Activated CD8-positive, alpha-beta T cell treated with anti-CD3 and anti-CD28 coated beads for 36 hours (primary cell): ENCODE measurements at places on chromosomes 4 and X.

DNA sequence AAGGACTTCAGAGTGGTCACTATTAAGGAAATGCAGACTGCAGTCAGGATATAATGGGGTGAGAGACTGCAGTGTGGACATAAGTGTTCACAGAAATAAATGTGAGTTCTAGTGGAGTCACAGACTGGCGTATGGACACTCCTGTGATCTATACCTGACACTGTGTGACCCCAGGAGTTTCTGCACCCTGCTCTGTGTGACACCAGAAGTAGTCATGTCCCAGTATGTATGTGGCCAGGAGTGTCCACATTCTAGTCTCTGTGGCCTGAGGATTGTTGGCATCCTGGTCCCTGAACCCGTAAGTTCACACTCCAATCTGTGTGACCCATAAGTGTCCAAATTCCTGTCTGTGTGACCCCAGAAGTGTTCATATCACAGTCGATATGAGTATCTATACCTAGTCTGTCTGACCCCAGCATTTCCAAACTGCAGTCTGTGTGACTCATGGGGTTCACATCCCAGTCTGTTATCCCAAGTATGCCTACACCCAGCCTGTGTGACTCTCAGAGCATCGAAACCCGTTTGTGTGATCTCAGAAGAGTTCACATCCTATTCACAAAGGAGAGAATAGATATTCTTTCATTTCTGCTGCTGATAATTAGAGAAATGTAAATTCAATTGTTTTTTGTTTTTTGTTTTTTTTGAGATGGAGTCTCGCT, 16.3 kb downstream of the WDR13 start:
- no peak for DNase-seq

DNA sequence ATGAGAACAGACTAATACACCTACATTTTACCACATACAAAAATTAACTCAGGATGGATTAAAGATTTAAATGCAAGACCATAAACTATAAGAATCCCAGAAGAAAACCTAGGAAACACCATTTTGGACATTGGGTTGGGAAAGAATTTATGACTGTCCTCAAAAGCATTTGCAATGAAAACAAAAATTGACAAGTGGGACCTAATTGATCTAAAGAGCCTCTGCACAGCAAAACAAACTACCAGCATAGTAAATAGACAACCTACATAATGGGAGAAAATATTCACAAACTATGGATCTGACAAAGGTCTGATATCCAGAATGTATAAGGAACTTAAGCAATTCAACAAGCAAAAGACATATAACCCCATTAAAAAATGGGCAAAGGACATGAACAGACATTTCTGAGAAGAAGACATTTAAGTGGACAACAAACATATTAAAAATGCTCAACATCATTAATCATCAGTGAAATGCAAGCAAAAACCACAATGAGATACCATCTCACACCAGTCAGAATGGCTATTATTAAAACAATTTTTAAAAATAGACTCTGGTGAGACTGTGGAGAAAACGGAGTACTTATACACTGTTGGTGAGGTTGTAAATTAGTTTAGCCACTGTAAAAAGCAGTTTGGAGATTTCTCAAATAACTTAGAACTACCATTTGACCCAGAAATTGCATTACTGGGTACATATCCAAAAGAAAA, 221.7 kb upstream of the DIPK2B start:
- no peak for DNase-seq

DNA sequence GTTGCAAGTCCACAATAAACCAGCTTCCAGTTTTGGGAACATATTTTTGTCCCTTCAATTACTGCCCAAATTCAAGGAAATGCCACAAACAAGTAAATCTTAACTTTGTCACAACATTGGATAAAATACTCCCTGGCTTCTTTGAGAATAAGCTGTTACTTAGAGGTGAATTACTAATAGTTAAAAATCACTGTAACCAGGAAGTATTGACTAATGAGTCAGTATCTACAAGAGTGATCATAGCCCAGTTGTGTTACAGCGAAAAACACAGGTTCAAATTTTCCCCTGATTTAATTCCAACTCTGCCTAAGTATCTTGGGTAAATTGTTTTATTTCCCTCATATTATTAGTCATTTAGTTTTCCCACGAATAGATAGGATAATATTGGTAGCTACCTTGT, 291.2 kb upstream of the PPARGC1A start:
- no peak for DNase-seq

DNA sequence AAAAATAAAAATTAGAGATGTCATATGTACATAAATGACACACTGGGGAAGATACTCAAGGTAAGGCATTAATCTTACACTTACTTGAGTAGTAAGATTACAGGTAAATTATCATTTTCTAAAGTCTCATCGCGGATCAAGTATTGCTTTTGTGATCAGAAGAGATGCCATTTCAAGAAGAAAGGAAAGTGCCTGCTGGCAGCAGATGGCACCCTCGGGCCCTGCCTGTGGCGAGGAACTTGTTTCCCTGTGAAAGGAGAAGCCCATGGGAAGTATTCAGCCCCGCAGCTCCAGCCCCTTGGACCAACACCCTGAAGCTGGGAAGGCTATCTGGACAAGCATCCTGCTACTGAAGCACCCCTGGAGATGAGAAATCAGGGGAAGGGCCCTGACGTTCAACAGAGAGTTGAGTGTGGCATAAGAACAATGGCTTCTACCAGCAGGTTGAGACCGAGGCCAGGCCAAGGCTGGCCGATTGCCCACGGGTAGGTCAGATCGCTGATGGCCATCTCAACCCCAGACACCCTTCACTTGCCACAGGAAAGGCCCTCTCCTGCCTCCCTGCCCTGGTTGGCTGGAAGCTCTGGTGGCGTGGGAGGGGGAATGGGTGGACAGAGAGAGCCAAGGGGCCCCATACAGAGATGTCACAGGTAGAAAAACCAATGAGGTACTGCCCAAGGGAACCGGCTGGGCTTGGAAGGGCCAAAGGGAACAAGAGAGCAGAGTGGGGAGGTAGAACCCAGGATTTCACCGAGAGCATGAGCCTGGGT, 18.8 kb upstream of the MXD4 start:
- DNase-seq, result no peak

DNA sequence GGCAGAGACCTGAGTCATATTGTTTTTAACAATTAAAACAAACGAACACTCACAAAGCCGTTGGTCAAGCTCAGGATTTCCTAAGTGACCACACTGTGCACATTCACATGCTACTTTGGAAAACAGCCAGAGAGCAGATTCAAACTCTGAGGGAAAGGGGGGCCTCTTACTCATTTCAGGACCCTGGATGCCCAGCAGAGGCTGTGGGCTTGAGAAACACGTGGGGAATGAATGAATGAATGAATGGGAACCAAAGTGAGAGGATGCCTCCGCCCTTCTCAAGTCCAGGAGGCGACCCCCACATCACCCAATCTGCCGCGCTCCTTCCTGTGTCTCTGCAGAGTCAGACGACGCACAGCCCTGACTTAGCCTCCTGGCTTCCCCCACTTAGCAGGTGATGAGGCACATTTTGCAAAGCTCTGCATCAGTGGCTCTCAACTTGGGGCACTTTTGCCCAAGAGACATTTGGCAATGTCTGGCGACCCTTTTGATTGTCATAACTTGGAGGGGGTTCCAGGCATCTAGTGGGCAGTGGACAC, 76.0 kb downstream of the ABLIM2 start:
- DNase-seq, result no peak

GRCh38 chrX:64229154-64229553, 1.3 kb downstream of the ASB12 start:
- DNase-seq, result no peak

GRCh38 chrX:107507744-107508117, 58.3 kb downstream of the FRMPD3 start:
- no peak for DNase-seq

DNA sequence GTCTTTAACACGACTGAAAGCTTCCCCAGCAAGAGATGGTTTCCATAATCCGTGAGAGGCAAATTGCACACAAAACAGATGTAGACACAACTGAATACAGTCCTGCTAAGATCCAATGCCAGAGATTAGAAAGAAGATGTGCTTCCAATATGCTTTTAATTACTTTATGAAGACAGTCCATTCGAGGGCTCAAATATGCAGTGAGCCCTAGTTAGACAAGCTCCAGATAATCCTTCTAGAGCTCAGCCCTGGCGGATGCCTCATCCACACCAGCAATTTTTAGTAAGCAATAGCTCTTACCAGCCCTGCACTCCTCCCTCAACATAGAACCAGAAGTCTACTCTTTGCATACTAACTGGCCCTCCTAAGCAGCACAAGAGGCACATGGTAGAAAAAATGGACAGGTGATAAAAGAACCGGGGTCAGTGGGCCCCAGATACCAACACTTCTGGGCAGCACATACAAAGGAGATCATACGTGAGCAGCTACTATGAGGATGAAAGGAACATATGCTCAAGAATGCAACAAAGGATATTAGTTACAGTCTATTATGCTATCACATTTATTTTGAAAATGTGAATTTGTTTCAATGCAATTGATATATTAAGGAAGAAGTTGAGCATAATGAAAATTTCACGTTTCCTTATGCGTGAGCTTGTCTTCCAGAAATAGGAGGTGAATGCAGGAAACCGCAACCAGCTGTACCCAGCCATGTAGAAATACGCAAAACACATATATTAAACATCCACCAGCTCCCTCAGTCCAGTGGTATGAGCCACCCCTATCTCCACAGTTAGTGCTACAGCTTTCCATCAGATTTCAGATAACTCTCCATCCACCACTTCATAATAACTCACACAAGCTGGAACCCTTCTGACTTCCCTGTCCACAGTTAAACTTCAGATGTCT, 34.3 kb downstream of the GPC4 start:
- DNase-seq, result no peak

- no peak for DNase-seq
Measured at GRCh38 chrX:69959712-69960111, 90.0 kb downstream of the AWAT2 start.

DNA sequence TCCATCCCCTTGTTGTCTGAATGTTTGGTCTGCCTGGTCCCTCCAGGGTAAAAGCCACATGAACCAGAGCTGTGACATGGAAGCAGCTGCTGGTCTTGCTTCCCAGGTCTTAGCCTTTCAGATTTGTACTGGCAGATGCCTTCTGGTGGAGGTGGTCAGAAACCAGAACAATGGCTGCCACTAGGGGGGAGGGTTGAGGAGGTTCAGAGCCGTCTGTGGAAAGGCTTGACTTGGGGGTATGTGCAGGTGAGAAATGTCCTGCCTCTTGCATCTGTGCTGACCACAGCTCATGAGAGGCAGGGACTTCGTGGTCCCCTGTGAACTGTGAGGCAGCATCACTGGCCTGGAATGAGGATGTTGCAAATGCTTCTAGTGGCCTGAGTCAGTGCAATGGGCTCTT, 144.2 kb upstream of the WDR1 start:
- no peak for DNase-seq

DNA sequence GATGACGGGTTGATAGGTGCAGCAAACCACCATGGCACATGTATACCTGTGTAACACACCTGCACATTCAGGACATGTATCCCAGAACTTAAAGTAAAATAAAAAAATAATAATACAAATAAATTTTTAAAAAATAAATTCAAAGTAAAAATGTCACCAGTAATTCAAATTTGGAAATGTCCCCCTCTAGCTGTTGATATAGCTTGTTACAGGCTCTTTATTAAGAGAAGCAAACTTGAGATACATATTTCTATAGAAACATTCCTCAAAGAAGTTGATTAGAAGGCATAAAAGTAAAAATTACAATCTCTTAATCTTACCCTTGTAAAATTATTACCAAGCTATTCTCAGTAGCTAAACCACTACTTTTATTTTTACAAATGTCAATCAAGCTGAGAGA, 1397.0 kb downstream of the FAM133A start:
- DNase-seq, result no peak

DNA sequence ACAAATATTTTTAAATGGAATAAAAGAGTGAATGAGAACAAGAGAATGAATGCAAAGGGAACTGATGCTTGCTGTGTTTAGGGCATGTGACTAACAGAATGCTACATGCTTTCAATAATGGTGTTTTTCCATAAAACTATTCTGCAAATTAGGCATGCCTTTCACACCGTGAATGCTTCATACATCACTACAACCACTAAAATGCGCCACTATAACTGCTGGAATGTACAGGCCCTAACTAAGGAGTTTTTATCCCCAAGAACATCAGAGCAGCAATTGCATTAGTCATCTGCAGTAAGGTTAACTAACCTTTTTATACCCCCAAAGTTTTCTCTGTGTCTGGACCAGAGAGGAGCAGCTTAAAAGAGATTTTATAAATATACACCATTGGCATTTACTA, 190.4 kb downstream of the ARAP2 start:
- no peak for DNase-seq

DNA sequence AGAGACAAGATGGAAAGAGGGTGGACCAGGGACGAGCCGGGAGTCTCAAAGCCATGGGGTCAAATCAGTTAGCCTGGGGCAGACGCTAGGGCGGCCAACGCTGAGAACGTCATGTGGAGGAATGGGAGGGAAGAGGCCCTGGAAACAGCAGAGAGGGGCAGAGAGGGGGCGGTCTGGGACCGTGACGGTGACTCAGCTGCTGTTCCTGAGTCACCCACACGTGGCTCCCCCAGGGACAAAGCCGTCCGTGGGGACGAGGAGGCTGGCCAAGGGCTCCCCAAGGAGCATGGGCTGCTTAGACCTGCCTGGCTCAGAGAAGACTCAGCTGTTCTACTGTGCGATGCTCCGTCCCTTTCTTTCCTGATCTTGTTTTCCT, 108.4 kb upstream of the LRPAP1 start:
- no peak for DNase-seq

DNA sequence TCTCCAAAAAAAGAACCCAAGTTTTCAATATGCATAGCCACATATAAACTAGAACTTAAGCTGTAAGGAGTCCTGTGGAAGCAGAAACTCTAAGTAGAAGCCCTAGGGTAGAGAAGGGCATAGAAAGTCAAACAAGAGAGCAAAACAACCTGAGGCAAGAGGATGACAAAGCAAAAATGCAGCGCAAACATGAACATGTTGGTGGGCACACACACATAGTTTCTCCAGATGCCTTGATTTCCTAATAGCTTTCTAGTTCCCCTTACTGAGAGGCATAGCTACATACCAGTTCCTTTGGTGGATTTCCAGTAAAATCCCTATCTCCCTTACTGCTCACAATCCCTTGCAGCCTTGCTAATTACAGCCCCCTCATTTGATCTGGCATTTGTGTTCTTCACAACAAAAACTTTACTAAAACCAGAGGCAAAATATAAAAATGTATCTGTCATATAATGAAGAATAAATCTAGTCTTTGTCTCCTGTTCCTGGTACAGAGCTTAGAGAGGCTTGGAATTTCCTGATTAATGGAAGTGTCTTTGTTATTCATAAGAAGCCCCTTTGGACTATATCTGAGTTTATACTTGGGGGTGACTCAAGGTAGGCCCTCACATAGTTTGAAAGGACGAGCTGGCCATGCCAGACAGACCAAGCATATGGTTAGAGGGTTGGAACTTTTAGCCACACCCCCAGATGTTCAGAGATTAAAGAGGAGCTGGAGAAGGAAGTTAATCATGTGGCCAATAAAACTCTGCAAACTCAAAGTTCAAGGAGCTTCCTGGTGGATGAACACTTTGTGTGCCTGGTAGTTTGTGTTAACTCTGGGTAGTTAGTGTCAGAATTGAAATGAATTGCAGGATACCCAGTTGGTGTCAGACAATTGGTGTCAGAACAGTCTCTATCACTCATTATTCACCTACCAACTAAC, 52.7 kb upstream of the ZCCHC13 start:
- no peak for DNase-seq
